Activated T-helper 9 cell treated with anti-CD3 and anti-CD28 coated beads, Interleukin-2, amount 50 U/mL, for 16 hours (primary cell): ENCODE measurements at places on chromosomes 5 and 9.
A peak's percentile ranks its signal among the peaks of the same experiment; 100 is the strongest.

- DNase-seq, result no peak
Observed at GRCh38 chr5:82115858-82116257, 144.0 kb downstream of the ATG10 start.

DNA sequence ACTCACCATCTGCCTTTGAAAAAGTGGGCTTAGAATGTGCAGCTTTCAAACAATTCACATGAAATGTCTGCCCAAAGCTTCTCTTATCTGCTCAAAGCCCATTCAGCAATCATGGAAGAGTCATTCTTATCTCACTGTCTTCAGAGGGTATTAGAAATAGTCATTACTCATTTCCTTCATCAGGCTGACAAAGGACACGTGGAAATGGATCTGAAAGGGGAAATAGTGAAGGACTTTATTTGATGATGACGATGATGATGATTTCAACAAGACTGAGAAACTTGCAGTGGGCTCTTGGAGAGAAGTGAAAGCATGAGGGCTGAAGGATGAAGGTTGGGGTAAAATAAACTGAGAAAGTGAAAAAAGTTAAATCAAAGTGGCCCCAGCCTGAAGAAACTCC lies 194.3 kb downstream of the SMARCA2 start:
- DNase-seq, result no peak

GRCh38 chr9:98146101-98146991 lies 27.3 kb upstream of the TRIM14 start:
- DNase-seq, result no peak

GRCh38 chr9:35852876-35853865 lies 17.0 kb downstream of the OR13J1 start:
- no peak for DNase-seq

DNA sequence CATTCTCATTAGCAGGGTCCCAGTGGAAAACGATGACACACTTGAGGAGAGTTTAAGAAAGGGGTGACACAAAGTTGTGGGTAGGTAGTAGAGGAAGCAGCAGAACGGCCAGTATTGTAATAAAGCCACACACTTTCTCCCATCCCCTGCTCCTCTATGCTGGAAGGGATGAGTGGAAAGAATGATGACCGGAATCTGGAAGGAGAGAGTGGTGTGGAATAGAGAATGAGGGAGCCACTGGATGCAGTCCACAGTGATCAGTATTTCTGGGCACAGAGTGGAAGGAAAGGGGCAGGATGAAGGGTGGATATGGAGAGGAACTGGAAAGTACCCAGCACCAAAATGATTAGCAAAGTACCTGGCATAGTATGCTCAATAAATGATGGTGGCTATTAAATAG lies 133.8 kb upstream of the DAB2 start:
- DNase-seq, result no peak

DNA sequence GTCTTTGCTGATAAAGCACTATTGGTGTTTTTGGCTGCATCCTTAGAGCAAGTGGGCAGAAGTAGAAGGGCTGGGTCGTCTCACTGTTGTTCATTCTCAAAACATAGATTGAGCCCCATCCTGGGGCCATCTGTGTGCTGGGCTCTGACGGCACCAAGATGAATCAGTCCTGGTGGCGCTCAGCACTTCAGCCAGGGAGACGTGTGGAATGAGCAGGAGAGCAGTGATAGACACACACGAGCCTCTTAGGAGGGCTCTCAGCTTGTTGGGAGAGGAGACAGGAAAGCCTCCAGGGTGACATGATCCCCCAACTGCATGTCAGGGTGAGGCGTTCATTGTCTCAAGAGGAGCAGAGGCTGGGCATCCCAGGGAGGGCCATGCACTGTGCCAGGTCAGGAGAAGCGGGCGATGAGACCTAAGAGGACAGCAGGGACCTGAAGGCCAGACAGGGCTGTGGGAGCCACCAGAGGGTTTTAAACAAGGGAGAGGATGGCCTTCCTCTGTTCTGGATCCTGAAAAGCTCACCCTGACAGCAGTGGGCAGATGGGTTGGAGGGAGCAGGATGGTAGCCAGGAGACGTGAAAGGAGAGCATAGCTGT lies 115.8 kb downstream of the DAB2IP start:
- DNase-seq, result no peak

DNA sequence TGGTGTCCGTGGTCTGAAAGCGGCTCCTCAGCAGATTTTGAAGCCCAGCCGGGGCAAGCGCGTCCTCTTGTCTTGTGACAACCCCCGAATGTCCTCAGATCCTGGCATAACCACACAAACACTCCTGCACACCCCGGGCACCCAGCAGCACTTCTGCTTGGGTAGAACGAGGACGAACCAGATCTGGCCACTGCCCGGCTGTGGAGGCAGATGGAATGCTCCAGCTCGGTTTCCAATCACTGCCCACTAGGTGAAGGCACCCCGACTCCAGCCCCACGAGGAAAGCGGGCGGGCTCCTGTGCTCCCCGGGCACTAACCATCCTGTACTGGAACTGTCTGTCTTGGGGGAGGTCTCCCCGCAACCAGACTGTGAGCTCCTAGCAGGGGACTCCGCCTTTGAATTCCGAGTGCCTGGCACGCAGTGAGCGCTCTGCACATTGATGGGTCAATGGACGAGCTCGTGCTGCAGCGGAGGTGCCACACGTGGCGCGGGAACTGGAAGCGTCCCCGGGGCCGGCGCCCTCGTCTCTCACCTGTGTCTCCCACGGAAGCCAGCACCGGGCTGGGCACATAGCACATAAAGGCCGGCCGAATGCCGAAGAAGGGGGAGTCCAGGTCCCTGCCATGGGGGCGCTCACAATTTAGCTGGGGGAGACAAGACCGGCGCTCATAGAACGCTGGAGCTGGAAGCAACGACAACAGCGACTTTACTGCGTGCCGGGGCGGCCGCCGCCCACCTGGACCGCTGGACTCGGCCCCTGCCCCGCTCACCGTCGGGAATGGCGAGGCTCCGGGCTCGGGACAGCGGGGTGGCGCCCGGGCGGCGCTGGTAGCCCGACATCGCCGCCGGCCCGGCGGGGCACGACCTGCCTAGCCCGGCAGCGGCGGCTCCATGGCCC lies 608 bp downstream of the ENTR1 start:
- peak; percentile 15 for DNase-seq

DNA sequence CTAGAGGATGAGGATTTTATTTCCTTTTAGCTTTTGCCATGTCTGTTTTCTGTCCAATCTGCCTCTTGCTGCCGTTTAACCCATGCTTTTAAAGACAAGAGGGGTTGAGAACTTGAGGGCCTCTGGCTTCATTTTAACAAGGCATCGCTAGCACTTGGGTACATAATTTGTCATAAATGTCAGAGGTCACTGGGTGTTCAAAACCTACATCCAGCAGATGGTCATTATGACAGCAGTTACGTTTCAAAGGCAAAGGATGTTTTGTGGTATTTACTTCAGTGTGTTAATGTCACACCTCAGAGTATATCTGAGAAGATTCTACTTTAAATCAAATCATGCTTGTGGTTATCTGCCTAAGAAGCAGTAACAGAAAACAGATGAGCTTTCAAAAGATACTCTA lies 918.3 kb downstream of the NR2F1-AS1 start:
- no peak for DNase-seq

- DNase-seq, result no peak
Observed at GRCh38 chr9:12878351-12878978, 103.6 kb downstream of the LURAP1L start.

GRCh38 chr9:131296906-131297500 lies 7.5 kb downstream of the PLPP7 start:
- no peak for DNase-seq

DNA sequence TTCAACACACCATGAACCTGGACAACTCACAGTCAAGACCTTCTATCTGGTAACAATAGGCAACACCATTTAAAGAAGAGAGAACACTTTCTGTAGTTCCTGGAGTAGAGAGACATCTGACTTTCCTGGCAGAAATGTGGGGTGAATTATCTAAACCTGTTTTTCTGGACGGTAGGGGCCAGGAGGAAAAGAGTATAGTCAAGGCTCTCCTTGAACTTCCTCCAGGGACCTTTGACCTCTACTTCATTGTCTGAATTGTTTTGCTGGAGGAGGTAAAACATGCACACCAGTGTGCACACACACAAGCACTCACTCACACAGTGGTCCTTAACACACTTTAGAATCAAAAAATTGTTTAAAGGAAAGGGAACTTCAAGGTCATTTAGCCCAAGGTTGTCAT lies 13.2 kb downstream of the S100Z start:
- no peak for DNase-seq

- no peak for DNase-seq
Observed at GRCh38 chr5:59559323-59559722, 334.2 kb downstream of the PDE4D start.

DNA sequence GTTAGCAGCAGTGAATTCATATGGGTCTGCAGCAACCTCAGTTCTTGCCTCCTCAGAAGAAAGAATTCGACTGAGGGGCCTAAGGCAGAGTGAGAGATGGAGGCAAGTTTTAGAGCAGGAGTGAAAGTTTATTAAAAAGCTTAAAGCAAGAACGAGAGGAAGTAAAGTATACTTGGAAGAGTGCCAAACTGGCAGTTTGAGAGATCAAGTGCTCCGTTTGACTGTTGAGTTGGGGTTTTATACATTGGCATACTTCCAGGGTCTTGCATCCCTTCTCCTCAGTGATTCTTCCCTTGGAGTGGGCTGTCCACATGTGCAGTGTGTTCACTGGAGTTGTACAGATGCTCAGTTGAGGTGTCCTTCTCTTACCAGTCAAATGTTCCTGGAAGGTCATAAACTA lies 203.6 kb downstream of the SPATA31D1 start:
- DNase-seq, result no peak

- DNase-seq, result no peak
Observed at GRCh38 chr5:18959535-18959934, 1028.5 kb downstream of the CDH18 start.

DNA sequence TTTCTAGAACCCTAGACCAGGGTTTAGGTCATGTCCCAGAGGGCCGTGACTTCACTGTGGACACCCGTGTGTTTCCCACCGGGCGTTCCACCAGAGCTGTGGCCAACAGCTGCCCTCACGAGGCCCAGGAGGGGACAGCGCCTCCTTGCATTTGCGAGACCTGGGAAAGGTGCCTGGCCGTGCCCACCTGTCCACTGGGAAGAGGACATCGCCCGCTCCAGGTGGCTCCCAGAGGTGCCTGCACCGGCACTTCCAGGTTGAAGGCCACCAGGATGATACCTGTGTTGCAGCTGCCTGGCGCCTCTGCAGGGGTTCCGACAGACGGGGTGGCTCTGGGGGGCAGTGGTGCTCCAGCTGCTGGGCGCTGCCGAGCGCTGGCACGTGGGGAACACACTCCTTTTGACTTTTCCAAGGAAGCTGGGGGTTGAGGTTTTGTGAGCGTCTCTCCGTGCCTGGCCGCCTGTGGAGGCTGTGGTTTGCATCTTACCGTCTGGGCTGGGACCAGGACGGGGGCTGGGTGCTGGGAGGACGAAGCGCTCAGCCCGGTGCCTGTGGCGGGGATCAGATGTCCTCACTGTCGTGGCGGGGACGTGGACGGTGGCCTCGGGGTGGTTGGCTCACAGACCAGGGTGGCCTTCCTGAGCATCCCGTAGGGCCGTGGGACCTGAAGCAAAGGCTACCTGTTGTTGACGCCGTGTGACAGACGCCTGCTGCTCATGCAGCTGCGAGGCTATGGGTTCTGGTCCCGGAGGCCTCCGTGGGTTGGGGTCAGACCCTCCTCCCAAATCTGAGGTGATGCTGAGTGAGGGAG lies 19.2 kb downstream of the NKD2 start:
- no peak for DNase-seq

DNA sequence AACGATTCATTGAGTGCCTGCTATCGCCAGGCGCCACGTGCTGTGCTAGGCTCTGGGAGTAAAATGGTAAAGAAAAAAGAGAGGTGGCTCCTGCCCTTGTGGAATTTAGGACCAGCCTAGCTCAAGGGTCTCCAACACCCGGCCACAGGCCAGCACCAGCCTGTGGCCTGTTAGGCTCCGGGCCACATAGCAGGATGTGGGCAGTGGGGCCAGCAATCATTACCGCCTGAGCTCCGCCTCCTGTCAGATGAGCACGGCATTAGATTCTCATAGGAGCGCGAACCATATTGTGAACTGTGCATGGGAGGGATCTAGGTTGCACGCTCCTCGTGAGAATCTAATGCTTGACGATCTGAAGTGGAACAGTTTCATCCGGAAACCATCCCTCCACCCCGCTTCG lies 1.5 kb downstream of the RMRP start:
- no peak for DNase-seq

- DNase-seq, result no peak
Observed at GRCh38 chr5:149040421-149040820, 22.4 kb downstream of the SH3TC2 start.

DNA sequence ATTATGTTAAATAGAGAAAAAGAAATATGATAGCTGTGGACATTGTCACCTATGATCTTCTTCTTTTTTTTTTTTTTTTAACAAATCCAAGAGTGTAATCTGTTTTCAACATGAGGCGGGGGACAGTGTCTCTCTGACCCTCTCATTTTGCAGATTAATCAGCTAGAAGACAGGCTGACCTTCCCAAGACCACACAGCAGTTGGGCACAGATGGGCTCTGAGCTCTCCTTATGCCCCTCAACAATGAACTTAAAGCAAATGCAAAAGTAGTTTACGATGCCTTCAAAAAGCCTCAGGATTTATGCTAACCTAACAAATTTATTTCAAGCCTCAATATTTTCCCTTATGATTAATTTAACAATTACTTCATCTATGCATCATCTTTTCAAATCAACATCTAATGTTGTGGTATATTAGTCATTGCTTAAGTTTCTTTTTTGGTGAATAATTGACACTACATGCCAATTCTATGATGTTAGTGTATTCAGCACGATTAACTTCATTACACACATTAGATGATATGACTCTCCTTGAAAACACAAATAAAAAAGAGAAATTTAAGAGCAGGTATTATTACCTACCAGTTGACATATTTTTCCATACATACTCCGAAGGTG lies 7.4 kb downstream of the NFIL3 start:
- no peak for DNase-seq

DNA sequence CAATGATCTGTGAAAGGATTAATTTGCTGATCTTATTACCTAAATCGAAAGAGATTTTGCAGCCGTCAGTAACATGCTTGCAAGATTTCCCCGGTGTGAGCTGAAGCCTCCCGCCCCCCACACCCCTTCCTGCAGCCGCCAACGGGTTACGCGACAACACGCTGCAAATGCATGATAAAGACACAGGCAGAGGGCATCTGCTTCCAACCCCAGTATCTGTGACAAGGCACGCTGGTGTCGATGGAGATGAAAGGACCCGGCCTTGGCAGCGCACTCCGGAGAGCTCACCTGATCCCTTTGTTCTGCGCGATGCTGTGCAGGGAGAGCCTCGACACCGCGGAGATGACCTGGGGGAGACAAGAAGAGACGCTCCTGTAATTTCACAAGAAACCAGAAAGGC lies 122.9 kb upstream of the SARDH start:
- DNase-seq, result no peak

DNA sequence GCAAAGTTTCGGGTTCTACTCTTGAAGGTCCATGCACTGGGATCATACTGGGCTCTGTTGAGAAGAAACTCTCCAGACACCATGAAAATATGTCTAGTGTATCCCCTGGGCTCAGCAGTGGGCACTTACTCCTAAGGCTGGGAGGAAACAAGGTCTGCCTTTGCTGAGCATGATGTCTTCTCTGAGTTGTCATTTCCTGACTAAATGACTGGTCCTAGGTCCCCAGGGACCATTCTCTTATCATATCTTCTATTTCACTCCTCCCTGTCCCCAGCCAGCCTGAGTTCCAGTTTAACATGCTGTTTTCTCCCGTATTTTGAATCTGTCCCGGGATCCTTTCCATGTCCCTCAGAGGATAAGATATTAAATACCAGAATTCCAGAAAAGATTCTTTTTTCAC lies 225.4 kb downstream of the MTRR start:
- no peak for DNase-seq
